ENCODE measurements at places on chromosomes 7 and 10. TPM values are rescaled to one million over a fixed set of nuclear protein-coding genes. Genes with fewer than 3 reads are reported as not detected.

The SUN3 gene
- total RNA-seq, result not detected

The GARIN1A gene
- 0.21 TPM for total RNA-seq

The SPACDR gene
- not detected for total RNA-seq

The UCMA gene
- not detected for total RNA-seq

The TUBB8 gene
- not detected for total RNA-seq

The GOT1 gene
- 30.0 TPM for total RNA-seq

The TRIM50 gene
- not detected for total RNA-seq

The HMX3 gene
- total RNA-seq, result not detected

The CPED1 gene
- total RNA-seq, result 0.23 TPM
